ENCODE measurements at places on chromosomes 7 and 10.

DNA sequence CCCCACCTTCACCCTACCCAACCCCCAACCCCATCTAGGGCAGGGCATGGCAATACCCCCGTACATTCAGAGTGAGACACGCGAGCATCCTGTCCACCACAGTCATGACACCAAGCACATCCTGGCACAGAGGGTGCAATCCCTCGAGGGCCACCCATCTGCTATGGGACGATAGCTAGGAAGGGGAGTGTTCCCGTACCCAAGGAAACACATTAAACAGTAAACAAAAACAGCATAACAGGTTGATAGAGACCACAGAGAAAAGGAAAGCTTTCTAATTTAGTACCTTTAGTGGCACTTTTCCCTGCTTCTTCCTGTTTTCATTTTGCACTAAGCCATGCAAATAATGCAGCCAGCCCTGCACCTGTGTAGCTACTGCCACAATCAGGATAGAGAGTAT lies 2.3 kb upstream of the SMKR1 start:
- DNase-seq: no peak

DNA sequence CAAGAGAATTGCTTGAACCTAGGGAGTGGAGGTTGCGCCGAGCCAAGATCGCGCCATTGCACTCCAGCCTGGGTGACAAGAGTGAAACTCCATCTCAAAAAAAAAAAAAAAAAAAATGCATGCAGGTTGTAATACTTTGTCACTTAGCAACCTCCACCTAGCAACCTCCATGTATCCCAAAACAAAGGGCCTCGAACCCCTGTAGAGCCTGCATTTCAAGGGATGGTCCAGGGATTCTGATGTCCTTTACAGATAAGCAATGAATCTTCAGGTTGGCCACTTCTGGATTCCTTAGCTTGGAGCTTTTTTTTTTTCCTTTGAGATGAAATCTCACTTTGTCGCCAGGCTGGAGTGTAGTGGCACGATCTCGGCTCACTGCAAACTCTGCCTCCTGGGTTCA lies 1211.0 kb downstream of the TYW1 start:
- DNase-seq: no peak

- no peak for DNase-seq
These were observed 62.6 kb downstream of the ADCY1 start for GRCh38 chr7:45636733-45637132.

DNA sequence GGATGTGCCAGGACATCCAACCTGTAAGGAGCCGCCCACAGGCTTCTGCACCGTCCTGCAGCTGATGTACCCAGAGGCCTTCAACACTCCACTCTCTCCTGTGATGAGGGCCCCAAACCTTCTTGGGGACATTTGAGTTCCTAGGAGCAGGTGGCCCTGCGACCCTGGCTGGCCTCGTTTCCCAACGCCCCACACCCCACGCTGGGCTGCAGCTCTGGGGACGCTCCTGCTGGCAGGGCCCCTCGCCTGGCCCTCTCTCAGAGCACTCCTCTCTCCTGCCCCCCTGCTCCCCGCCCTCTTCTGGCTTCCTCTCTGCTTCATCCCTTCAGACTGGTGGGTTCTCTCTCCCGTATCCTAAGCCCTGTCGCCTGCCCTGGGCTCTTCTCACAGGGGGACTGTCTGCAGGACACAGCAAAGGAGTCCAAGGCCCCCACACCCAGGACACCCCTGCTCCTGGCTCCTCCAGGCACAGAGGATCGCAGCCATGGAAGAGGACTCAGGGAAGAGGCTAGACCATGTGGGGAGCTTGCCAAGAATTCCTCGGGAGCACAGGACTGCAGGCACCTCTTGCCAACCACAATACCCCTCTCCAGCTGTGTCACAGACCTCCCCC lies 541.4 kb downstream of the TCERG1L start:
- DNase-seq: no peak

GRCh38 chr10:12481924-12482323 lies 132.6 kb downstream of the CAMK1D start:
- DNase-seq: no peak

DNA sequence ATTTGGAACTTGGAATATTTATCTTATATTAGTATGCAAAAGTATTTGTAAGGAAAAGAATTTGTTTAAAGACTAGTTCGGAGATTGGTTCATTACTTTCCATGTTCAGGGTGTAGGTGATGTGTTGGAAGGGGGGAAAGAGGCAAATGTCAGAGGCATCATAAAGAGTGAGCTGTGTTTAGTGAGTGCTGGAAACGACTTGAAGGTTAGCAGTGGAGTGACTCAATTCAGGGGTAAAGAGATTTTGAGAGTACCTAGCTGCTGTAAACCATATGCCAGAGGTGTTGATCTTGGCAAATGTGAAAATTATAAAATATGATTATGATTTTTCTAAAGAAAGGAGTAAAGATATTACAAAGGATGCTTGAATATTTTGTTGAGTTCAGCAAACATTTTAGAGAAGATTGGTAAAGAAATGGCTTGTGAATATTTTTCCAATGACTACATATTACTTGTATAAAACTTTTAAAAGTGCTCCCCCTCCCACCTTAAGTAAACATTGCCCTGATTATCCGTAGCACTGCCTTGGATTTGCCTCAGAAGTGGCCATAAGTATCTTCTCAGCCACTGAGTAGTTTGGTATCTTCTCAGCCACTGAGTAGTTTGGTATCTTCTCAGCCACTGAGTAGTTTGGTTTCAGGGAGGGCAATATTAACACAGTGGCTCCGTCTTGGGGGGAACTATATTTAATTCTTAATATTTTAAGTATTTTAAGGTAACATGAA lies 51.5 kb downstream of the ZNRF2 start:
- no peak for DNase-seq

GRCh38 chr7:76514926-76515771 lies 4.8 kb downstream of the UPK3B start:
- DNase-seq: no peak

GRCh38 chr7:44431091-44431608 lies 59.3 kb downstream of the NUDCD3 start:
- DNase-seq: peak; percentile 19

DNA sequence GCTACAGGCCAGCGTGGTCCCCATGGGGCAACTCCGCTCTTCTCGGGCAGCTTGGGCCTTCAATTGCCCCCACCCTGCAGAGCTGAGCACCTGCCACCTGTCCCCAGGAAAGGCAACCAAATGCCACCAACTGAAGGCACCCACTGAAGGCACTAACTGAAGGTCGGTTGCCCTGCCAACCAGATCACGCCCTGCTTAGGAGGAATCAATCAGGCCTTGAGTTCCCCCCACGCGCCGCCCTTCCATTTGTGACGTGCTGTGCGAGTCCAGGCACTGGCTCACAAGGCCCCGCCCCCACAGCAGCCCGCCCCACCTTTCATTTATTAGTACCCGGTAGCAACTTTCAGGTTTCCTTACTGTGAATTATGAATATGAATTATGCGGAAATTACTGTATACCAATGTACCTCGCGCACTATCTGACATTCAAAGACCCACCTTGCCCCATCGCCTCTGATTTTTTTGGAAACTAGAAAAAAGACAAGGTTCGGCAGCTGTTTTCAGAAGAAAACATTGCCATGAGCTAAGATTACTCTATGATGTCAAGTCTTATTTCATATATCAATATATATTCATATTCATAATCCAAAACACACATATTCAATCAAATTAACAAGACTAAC lies 83.6 kb upstream of the ABI1 start:
- DNase-seq: no peak

DNA sequence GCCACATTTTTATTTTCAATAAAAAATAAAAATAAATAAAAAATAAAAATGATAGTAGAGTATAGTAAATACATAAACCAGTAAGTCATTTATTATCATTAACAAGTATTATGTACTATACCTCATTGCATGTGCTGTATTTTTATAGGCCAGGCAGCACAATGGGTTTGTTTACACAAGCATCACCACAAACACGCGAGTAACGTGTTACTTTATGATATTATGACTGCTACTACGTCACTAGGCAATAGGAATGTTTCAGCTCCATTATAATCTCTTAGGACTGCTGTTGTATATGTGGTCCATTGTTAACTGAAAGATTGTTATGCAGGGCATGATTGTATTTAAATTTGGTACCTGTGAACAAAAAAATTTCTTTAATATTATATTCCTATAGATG lies 20.8 kb upstream of the SDHAF3 start:
- no peak for DNase-seq

DNA sequence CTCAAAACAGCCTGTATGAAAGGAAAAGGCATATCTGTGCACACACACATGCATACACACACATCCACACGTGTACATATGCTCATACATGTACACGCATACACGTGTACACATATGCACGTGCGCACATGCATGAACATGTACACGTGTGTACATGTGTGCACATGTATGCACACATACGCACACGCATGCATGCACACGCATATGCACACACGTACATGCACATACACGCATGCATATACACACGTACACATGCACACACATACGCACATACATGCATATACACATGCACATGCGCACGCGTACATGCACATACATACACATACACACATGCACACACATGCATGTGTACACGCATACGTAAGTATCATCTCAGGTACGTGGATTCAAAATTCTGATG lies 19.4 kb downstream of the DIP2C start:
- no peak for DNase-seq

GRCh38 chr7:27763983-27764508 lies 24.1 kb downstream of the TAX1BP1 start:
- no peak for DNase-seq

DNA sequence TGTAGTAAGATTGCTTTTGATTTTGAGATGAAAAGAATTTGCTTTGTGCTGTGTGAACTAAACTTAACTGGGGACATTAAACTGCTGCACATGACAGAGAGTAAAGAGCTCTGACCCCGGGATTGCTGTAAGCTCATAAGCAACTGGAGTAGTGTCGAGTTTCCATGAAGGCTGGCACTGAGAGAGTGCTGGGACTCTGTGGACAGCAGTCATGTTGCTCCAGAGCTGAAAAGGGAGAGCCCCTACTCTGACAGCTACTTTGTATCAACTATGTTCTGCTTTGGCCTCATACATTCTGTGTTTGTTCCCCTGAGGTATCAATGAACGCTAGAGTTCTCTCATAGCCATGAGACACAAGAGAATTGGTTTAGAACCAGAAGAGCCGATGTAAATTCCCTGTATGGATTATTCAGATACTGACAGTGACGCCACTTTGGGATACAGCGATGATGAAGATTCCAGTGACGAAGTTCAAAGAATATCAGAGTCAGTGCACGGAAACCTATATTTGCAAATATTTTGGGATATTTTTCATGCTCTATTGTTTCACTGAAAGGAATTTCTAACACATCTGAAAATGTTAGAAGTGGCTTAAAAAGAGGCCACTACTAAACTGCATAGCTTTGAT lies 185.9 kb upstream of the DKK1 start:
- DNase-seq: no peak

DNA sequence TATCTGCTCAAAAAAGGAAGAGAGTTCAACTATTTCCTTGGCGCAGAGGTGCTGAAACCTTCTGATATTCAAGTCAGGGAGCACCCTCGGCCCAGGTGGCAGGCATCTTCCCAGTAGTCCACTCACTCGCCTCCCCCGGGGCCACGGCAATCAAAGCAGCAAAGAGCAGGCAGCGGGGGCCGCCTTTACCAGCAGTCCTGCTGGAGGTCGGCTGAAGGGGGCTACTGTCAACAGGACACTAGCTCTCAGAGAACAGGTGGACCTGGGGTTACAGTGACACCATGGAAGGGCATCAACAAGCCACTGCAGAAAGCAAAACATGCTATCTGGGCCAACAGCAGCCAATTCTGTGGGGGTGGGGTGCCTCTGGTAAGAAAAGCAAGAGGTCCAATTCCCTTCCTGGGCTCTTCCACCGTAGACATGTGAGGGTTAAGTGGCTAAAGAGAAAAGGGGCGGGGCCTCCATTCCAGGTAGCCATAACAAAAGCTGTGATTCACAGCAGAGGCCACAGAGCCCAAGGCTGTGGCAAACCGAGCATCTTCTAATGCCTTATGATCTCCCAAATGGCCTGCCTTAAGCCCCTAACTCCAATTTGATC lies 9.4 kb downstream of the FZD9 start:
- DNase-seq: no peak

DNA sequence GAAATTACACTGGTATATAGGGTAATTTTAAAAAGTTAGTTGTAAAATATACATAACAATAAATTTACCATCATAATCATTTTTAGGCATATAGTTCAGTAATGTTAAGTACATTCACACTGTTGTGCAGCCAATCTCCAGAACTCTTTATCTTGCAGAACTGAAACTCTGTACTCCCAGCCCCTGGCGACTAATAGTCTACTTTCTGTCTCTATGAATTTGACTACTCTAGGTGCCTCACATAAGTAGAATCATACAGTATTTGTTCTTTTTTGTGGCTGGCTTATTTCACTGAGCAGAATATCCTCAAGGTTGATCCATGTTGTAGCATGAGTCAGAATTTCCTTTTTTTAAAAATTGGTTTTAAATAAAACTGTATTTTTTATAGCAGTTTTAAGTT lies 41.4 kb downstream of the NRF1 start:
- DNase-seq: no peak

DNA sequence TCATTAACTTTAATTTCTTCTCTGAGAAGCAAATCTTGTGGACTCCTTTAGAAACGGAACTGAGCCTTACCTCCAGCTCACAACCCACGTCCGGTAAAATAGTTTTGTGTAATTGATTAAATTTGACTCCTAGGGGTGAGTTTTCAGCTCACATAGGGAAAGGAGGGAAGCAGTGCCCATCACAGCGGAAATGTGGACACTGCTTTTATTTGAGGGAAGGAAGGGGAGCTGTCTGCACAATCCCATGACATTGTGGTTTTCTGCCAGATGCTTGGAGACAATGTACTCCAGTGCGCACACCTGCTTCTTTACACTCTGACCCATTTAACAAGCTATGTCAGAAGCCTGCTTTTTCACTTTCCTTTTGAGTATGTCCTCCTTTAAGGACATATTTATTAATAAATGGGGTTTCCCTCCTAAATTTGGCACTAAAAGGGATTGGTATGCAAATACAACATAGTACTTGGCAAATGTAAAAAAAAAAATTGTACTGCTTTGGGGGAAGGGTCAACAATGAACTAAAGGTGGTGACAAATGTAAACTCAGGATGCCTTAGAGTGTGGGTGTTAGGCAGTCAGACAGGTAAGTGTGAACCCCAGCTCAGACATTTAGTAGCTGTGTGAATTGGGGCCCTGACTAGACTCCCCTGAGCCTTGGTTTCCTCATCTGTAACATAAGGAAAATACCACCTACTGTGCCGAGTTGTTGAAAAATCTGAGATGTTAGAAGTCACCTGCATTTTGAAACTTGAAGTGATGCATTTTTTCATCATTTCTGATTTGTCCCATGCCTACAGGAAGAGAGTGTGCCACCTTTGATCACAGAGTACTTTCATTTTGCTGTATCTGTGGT lies 90.2 kb upstream of the KLF6 start:
- no peak for DNase-seq

DNA sequence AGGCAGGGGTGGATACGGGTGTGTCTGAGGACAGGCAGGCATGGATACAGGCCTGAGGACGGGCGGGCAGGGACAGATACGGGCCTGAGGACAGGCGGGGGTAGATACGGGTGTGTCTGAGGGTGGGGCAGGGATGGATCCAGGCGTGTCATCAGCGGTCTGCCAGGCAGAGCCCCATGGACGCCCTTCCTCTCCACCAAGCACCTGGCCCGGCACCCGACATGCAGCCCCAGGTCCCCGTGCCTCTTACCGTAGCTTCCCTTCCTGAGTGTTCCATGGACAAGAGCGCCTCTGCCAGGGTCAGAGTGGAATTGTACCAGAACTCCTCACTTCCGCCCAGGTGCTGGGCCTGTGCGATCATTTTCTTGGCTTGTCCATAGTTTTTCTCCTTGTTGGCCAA lies 74.6 kb upstream of the NKX6-2 start:
- DNase-seq: no peak

- no peak for DNase-seq
These were observed 52.4 kb upstream of the PRKAR1B start for GRCh38 chr7:779480-779879.

- no peak for DNase-seq
These were observed 552 bp downstream of the MKX start for GRCh38 chr10:27744802-27745731.

All from T-helper 2 cell (primary cell).